ENCODE measurements at places on chromosomes 2 and 18.

- DNase-seq: no peak
These were observed 84.6 kb downstream of the HS1BP3 start for GRCh38 chr2:20566331-20566730.

DNA sequence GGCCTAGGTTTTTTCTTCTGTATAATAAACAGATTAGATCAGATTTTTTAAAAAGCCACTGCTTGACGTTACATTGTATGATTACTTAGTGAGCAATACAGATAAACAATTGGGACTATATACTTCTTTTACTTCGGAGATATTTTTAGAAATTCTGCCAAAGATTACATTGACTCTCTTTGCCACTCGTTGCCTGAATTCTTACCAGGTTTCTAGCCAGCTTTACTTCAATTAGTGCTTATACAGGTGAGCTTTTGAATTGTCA lies 156.6 kb downstream of the HAUS1 start:
- DNase-seq: peak; percentile 48

DNA sequence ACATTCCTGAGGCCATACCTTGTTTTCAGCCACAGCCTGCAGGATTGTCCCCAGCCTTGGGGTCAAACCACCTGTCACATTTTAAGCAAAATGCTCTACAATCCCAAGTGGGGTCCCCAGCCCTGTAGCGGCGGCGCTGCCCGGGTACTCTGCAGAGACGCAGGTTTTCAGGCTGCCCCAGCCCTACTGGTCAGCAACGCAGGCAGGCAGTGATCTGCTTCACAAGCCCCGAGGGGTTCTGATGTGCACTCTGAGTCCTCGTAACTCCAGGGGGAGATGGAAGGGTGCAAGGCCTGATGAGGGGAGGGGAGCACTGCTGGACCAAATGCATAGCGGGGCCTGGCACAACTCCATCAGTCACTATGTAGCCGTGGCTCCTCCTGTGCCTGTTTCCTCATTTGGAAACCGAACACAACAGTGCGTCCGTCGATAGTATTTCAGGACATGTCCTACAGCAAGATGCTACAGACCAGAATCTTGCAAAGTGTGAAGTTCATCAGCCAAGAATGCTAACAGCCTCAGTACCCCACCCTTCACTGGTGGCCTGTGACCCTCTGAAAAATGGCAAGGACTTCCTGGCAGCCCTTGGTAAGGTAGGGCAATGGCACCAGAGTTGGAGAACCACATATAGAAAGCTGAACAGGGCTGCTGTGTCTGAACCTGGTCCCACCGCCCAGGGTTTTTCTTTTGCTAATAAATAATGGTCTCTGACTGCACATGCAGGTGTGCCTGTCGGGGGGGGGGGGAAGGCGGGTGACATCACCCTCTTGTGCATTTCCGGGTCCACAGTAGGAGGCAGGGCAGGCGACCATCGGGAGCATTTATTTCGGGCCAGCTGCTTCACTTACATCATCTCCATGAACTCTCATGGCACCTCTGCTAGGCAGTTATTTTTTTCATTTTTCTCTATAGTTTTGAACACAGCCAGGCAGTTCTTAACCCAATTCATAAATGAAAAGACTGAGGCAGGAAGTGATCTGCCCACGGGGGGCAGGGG lies 50.6 kb upstream of the TFCP2L1 start:
- DNase-seq: no peak

GRCh38 chr2:207885010-207885409 lies 115.3 kb upstream of the FZD5 start:
- no peak for DNase-seq

DNA sequence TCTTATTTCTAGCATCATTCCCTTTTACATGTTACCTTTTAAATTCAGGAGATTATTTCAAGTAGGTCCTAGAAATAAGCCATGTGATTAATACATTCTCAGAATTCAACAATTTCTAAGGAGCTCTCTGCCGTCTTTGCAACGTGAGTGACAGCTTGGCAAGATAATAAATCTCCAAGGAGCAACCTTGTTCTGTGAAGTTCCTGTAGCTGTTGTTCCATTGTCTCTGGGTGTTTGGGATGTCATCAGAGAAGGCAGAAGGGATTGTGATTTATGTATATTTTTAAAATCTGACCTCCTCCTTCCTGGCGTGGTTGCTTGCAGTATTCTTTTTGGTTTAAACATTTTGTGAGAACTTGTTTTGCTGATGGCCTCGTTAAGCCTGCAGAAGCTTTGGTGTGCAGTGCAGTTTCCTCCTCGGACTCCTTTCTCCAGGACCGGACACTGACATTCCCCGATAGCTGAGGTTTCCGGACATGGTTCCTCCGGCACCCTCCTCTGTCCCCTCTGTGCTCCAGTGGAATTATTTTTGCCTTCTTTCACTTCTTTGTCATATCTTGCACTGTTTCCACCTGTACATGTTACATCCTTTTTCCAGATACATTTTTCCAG lies 33.7 kb downstream of the RAMP1 start:
- no peak for DNase-seq

DNA sequence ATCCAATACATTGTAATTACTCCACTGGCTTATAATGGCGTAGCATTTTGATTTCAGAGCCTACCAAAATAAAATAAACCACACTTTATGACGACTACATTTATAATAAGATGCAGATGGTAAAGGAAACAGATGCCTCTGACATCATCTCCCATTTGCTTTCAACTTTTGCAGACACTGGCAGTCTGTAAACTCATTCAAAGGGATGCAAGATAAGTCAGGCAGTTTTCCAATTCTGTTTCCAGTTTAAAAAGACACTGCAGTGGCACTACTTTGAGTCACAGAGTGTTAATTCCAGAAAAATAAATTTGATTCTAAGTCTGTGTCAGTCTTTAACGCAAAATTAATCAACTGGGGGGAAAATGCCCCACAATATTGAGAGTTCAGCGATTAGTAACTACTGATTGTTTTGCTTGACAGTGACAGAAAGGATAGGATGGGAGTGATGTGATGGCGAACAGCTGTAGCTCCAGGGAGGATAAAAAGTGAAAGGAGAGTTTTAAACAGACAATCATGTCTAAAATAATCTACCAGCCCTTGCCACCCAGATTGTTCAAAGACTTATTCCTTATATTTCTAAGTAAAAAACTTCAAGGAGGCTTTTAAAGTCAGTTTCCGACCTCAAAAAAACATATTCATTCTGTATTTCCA lies 6.7 kb downstream of the DSEL start:
- no peak for DNase-seq

DNA sequence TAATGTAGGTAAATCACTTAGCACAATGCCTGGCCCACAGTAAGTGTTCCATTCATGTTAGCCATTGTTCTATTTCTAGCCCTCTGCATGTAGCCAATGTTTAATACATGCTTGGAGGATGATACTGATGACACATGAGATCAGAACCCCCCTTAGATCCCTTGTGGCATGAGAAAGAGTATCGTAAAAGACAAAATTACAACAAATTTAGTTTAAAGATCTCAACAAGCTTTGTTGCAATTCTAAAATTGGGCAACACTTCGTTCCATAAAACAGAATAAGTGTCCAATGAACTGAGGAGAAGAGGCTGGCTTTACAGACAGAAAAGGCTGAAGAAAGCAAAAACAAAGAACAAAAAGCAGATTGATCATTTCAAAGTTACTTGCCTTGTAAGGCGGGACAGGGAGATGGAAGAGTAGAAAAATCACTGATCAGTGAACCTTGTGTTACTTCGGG lies 148.7 kb upstream of the SLC1A4 start:
- DNase-seq: peak; percentile 10

DNA sequence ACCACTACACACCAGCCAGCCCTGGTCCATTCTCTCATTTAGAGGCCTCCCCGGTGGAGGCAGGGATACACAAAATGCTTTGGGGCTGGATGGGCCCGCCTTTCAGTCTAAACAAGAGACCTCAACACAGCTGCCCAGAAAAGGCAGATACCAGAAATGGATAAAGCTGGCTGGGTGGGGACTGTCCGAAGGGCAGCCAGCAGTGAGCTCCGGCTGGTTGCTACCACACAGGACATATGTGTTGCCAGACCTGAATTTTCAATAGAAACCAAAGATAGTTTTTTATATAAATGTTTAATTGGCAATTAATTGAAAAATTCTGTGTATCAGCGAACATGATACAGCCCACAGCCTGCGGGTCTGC lies 1.4 kb downstream of the GPBAR1 start:
- DNase-seq: no peak

DNA sequence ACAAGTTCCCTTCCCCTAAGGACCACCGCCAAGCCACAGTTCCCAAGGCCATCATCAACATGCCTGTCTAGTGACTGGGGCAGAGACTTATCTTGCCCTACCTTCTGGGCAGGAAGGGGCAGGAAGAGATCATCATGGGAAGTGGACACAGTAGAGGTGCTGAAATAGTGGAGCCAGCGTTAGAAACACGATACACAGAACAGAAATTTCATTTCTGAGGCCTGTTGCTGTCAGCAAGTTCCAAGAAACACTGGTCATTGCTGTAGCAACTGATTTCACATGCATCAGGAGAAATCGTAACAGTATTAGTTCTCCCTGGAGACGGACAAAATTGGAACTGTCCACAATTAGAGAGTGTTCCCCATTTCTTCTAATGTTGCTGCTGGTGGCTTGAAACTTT lies 83.0 kb downstream of the COLEC12 start:
- DNase-seq: no peak

- DNase-seq: no peak
These were observed 236.6 kb downstream of the KLHL29 start for GRCh38 chr2:23621616-23622015.

DNA sequence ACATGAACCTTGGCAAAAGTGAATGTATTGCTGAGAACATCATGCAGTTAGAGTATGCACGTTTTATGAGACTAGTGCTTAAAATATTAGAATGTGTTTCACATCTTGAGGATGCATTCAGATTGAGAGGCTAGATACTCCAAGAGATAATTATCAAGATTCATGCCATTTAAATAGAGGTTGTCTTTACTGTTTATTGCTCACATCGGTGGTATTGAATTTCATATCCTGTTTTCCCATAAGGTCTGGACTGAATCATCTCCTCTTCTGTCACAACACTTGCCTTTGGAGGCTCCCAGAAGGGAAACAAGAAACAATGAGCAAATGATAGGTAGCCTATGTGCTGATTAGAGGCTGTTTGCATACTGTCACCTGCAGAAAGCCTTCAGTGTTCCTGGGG lies 83.8 kb downstream of the CLHC1 start:
- peak; percentile 81 for DNase-seq

- DNase-seq: no peak
These were observed 179.7 kb downstream of the GPD2 start for GRCh38 chr2:156615836-156616322.

DNA sequence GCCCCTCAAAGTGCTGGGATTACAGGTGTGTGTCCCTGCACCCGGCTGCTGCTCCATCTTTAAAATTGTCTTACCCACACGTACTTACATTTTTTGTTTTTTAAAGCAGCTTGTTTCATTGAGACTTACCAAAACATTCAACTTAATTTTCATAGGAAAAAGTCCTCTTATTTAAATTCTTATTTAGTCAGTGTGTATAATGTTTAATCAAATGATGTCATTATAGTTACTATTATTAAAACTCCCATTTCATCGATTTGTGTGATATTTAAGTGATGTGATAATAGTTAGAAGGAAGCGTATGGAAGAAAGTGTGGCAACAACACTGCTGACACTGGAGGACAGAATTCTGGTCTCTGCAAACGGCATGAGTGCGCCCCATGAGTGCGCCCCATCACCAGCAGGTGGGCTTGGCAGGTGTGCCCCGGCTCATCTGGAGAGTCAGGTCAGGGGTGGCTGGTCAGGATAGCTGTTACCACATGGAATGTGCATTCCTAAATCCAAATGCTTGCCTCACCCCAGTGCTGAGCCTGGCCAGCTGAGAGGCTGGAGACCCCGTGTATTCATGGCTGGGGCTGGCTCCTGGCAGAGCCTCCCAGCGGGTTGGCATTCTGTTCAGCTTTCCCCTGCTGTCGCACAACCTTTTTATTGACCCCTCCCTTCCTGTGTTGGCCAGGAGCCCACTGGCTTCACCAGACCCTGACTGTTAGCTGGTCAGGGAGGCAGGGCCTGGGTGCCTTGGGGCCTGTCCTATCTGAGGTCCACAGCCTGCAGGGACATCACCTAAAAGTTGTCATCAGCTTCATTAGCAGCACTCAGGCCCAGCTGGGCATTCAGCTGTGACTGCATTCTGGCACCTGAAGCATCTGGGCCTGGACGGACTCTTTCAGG lies 79.7 kb downstream of the AGAP1 start:
- no peak for DNase-seq

DNA sequence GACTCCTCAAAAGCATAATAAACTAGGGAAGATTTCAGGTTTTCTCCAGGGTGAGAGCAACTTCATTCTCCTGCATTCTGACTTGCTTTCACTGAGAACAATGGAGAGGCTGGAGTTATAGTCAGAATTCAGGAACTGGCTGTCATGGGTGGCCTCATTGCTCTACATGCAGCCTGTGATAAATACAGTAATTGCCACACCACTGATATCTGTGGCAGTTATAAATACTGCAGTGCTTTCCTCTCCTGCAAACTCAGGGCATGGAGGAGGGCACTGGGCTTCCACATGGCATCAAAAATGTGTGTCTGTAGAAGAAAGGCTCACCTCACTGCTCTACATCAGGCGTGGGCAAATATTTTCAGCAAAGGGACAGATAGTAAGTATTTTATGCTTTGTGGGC lies 510.2 kb downstream of the ZNF516 start:
- no peak for DNase-seq

DNA sequence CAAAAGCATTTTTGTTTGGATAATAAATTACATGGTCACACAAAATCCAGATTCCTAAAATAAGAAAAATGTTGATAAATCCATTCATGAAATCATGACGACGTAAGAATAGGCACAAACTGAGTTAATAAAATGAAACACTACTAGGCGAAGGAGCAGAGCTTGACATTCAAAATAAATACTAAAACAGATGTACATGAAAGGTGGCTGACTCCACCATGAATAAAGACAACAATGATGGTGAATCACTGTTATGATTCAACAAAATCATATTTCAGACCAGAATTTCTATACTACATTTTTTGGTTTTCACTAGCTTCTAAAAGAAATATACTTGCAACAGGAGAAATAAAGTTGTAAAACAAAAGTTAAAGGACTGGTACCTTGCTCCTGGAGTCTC lies 122.0 kb upstream of the RNU4ATAC start:
- DNase-seq: peak; percentile 46

DNA sequence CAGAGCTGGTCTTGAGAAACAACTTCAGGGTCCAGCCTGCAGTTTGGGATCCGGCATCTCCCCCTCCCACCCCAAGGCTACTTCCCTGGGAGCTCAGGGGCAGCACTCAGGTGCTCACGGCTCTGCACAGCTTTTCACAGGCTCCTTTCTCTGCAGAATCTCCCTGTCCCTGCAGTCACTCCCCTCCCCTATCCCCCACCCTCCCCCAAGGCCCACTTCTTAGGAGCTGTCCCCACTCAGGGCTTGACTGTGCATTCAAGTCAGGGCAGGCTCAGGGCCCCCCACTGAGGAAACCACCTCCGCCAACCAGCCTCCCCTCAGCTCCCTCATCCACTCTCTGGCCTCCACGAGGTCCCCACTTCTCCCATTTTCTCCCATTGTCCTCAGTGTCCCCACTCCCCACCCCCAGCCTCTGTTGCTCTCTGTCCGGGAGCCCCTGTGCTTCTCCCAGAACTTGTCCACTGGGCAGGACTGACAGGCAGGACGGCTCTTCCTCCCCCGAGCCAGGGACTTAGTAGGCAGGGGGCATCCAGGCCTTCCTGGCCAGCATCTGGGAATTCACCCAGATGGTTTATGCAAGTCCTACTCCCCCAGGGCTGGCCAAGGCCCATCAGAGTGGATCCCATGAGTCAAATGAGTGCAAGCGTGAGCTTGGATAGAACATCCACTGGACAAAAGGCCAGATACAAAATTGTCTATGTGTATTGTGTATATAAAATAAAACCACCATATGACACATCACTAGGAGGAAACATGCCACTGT lies 7.6 kb downstream of the NMUR1 start:
- DNase-seq: no peak

Measured in PC-3 (cell line).